ENCODE measurements at places on chromosomes 11 and 22.

GRCh38 chr11:7531011-7531410 is 17.2 kb downstream of the PPFIBP2 start:
- DNase-seq: no peak

- no peak for DNase-seq
Measured at GRCh38 chr22:44458044-44459020, 39.7 kb downstream of the RTL6 start.

- no peak for DNase-seq
Measured at GRCh38 chr11:59866397-59866796, at the start of gene TCN1. TCN1 (minus strand) TSS chr11:59866487; CDS start chr11:59866470, 17 bp downstream.

DNA sequence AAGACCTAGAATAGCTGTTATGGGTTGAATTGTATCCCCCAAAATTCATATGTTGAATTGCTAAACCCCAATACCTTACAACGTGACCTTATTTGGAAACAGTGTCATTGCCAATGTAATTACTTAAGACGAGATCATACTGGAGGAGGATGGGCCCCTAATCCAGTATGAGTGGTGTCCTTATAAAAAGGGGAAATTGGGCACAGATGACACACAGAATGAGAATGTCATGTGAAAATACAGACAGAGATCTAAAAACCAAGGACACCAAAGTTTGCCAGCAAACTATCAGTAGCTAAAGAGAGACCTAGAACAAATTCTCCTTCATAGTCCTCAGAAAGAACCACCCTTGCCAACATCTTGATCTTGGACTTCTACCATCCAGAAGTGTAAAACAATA is 127.7 kb downstream of the ATXN10 start:
- DNase-seq: no peak

DNA sequence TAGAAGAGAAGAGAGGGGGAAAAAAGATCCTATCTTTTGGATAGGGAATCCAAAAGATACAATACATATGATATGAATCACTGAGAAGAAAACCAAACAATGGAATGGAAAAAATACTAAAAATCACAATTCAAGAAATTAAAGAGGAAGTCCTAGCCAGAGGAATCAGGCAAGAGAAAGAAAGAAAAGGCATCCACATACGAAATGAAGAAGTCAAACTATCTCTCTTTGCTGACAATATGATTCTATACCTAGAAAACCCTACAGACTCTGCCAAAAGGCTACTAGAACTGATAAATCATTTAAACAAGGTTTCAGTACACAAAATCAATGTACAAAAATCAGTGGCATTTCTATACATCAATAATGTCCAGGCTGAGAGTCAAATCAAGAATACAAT is 91.4 kb downstream of the EFCAB6 start:
- no peak for DNase-seq

- DNase-seq: no peak
Measured at GRCh38 chr11:111770581-111771134, 4.5 kb upstream of the PPP2R1B start.

DNA sequence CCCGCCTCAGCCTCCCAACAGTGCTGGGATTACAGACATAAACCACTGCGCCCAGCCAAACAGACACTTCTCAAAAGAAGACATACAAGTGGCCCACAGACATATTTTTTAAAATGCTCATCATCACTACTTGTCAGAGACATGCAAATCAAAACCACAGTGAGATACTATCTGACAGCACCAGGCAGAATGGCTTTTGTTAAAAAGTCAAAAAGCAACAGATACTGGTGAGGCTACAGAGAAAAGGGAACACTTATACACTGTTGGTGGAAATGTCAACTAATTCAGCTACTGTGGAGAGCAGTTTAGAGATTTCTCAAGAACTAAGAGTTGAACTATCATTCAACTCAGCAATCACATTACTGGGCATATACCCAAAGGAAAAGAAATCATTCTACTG is 67.0 kb downstream of the ARHGAP20 start:
- no peak for DNase-seq

DNA sequence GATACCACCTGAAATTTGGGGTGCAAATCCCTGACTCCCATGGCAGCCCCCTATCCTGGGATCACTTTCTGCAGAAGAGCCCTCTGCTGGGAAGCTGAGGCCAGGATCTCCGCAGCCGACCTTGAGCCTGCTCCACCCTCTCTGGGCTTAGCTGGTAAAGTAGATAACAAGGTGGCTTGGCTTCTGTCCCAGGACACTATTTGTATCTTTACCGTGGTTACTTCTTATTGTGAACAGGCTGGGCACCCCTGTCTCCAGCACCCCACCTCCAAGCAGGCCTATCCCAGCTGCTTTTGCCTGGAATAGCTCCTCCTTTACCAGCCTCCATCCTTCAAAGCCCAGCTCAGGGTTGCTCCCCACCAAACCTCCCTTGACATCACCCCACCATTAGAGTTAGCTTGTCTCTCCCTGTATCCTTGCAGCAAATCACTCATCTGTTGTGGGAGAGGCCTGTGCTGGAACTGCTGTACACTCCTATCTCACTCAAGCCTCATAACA is 35.2 kb upstream of the P2RY2 start:
- DNase-seq: no peak

GRCh38 chr22:43528601-43529360 is 117.0 kb downstream of the MPPED1 start:
- DNase-seq: no peak

- no peak for DNase-seq
Measured at GRCh38 chr11:30873924-30874610, 287.9 kb upstream of the MPPED2 start.

GRCh38 chr22:22878801-22879674 is 8.6 kb upstream of the IGLL5 start:
- no peak for DNase-seq

GRCh38 chr11:36237391-36237790 is 51.8 kb downstream of the COMMD9 start:
- no peak for DNase-seq

GRCh38 chr22:42920101-42920820 is 63.2 kb upstream of the ARFGAP3 start:
- DNase-seq: no peak

GRCh38 chr22:47190276-47190956 is 428.0 kb downstream of the TBC1D22A start:
- no peak for DNase-seq
